ENCODE measurements at places on chromosomes 1 and 21.

DNA sequence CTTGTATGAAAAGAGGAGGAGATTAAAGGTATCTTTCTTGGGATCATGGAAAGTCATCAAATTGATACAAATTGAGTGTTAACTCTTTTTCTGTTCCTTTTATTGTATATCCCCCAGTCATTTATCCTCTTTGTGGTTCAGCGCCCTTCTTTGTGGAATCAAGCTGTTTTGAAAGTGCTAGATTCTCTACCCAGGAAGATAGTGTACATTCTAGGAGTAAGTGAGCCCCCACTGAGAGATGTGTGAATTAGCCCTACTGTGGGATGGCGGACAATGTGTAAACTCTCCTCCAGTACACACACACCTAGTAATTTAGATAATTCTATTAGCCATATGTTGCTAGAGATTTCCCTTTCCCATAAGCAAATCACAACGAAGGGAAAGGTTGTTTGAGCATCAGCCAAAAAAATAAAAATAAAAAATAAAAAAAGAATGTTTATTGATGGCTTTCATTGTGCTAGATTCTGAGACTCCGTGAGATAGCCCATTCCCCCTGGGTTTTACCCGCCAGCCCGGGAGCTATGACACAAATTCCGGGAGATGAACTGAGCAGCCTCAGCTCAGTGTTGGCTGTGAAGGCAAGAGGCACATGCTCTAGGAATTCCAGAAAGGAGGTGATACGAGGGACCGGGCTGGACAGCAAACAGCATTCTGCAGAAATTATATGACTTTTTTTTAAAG, 378.4 kb upstream of the RUNX1 start:
- DNase-seq, result no peak

- DNase-seq, result no peak
Measured at GRCh38 chr21:41317458-41317857, 857 bp downstream of the FAM3B start.

- DNase-seq, result no peak
Measured at GRCh38 chr1:19460535-19461219, 24.7 kb downstream of the CAPZB start.

DNA sequence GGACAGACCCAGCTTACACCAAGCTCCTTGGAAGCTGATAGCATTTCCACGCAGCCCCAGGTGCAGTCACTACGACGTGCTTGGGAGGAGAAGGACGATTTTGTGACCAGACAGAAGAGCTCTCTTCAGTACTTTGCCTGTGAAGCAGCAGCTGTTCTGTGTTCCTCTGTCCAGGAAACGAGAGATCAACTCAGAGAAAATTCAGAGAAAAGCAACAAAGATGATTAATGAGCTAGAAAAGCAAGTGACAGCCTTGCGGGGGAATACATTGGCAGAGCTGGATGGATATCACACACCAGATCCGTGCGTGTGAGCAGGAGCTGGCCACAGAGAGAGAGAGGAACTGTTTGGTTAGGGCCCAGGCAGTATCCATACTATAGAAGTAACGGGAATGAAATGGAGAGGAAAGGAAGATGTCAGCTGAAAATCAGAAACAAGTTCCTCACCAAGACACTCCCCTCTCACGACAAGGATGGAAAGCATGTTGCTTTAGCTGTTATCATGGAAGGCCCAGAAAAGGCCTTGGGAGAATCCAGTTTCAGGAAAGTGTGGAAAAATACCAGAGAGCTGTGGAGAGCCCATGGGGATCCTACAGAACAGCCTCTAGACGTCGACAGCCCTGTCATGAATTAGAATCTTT, 106.2 kb downstream of the TOMM20 start:
- DNase-seq, result no peak

All from stimulated activated CD8-positive, alpha-beta memory T cell treated with anti-CD3 and anti-CD28 coated beads, Interleukin-4, amount 100 ng/mL, for 4 hours (primary cell).